A172 (cell line): ENCODE measurements at places on chromosomes 12 and 14.

- DNase-seq = no peak
Observed at GRCh38 chr14:69152181-69152901, 578 bp downstream of the DCAF5 start.

- DNase-seq = no peak
Observed at GRCh38 chr12:121295116-121295745, 1.3 kb downstream of the CAMKK2 start.

DNA sequence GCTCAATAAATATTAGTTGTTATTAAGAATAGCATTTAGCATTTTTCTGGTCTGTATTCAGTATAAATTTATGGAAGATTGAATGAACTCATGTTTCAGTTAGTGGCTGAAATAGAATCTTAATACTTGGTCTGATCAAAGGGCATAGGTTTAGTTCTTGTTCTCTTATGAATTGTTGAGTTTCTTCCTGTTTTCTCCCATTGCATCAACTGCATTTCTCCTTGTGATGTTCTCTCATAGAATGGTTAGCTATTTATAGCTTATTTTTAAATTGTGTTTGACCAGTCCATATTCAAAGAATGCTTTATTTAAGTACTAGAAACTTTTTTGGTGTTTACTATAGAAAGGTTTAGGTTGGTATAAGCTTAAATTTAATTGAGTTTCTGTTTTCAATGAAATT, 29.8 kb downstream of the APAF1 start:
- no peak for DNase-seq

GRCh38 chr12:101173197-101173749, 36.8 kb downstream of the SLC5A8 start:
- no peak for DNase-seq

- DNase-seq = no peak
Observed at GRCh38 chr12:131829356-131829747, 1.2 kb downstream of the MMP17 start.

- no peak for DNase-seq
Observed at GRCh38 chr14:73627151-73627558, 14.8 kb downstream of the ACOT6 start.

DNA sequence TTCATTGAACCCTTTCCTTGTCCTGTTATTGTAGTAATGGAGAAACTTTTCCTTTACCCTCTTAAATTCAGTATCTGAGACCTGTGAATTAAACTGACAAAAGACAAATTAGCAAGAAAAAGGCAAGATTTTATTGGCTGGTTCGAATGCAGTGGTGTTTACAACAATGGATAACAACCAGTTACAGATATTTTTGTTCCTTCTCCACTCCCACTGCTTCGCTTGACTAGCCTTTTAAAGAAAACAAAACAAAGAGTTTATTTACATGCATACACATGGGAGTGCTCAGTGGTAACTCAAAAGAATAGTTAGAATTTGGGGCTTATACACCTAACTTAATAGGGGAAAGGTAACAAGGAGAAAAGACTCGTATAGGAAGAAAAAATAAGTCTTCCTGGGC, 37.0 kb upstream of the HECTD1 start:
- no peak for DNase-seq

- no peak for DNase-seq
Observed at GRCh38 chr12:27488479-27488878, 35.5 kb upstream of the PPFIBP1 start.

GRCh38 chr14:95979339-95980042, 59.7 kb upstream of the C14orf132 start:
- DNase-seq = no peak

- DNase-seq = no peak
Observed at GRCh38 chr12:40165179-40165578, 59.3 kb upstream of the SLC2A13 start.

DNA sequence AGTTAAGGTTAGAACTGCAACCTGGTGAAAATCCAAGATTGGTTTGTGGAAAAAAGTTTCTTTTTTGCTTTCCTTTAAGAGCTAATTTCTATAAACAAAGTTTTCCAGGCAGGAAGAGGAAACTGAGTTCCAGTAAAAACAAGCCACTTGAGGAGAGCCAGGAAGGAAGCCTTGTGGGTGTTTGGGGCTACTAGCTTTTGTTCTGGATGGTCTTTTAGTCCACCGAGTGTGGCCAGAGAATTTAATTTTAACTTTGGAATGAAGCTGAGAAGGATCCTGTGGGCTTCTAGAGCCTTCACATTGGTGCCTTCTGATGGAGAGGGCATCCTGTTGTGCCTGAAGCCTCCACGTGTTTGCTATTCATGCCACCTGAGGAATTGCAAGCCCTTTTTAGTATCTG, 327.9 kb downstream of the C12orf75 start:
- DNase-seq = no peak

DNA sequence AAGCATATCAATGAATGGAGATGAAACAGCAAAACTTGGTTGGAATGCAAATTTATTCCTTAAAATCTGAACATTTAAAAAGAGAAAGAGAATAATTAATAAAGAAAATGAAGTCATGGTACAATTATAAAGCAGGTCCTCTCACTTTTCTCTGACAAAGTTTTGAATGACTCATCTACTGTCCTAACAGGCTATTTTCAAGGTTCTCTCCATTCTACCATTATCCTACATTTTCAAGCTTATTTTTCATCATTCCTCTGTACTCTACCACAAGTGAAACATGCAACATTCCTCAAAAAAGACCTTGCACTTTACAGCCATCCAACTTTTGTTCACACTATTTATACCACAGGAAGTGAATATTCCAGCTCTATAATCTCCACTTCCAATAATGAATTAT, 36.9 kb upstream of the AP4S1 start:
- no peak for DNase-seq

DNA sequence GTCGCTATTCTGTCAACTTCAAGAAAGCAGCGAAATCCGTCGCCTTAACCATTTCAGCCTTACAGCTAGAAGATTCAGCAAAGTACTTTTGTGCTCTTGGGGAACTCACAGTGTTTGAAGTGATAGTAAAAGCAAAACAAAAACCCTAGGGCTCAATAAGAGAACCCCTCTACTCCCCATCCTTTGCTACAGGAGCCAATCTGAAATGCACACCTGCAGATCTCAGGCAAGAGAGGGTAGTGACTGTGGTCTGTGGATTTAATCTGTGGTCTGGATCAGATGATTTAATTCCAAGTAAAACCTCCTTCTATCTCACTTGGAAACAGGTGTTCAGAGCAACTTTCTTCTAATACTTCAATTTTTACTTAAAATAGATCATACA, 422.9 kb upstream of the OR4E1 start:
- no peak for DNase-seq

DNA sequence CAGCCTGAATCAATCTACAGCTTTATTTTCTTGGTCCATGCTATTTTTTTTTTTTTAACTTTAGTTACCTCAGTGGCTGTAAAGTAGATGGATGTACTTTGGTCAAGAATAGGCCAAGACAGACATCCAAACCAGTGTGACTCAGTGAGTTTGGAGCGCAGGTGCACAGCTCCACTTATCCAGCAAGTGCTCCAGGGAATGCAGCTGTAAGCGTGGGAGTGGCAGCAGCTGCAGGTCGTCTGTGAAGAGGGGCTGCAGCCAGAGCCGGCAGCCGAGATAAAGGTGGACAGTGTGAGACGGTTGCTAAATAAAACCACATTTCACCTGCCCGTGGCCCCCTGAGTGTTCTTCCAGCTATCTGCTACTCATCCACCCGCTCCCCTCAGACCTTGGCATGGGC, 1018.7 kb downstream of the AACS start:
- no peak for DNase-seq

- DNase-seq = no peak
Observed at GRCh38 chr12:106289196-106289681, 13.3 kb upstream of the TCP11L2 start.

DNA sequence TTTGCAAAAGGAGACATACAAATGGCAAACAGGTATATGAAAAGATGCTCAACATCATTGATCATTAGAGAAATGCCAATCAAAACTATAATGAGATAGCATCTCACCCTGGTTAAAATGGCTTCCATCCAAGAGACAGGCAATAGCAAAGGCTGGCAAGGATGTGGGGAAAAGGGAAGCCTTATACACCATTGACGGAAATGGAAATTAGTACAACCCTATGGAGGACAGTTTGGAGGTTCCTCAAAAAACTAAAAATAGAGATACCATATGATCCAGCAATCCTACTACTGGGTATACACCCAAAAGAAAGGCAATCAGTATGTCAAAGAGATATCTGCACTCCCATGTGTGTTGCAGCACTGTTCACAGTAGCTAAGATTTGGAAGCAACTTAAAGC, 17.3 kb upstream of the CKAP4 start:
- DNase-seq = no peak

DNA sequence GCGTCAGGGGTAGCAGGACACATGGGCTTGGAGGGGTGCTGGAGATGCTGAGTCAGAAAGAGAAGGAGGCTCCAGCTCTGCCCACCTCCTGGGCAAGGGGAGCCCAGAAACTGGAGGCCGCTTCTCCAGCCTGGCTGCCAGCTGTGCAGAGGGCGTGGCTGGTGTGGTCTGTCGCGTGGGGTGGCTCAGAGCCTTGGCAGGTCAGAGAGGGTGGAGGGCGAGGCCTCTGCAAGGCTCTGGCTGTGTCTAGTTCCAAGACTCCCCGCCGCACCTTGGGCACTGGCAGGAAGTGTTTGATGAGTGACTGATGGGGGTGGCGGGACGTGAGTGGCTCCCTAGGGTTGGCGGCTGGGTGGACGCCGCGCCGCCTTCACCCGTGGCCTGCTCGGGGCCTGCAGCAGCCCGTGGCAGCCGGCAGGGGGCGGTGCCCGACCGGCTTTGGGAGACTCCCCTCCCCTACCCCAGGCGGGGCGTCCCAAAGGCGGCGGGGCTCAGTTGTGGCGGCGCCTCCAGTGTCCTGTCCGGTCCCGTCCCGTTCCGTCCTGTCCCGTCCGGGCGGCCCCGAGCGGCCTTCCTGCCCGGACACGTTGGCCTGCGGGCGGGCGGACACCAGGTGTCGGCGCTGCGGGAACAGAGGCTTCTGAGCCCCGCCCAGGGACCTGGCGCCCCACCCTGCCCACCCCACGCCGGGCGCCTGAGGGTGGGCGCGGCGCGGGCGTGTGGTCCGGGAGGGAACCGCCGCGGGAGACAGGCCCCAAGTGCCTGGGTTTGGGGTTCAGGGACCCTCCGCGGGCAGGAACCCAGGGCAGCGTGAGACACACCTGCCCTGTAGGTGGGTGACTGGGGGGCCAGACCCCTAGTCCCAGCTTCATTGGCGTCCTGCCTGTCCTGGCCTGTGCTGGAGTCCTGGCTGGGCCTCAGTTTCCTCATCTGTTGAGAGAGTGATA, 39.7 kb downstream of the KRT80 start:
- peak; percentile 93 for DNase-seq

- DNase-seq = no peak
Observed at GRCh38 chr14:59325906-59326305, 137.4 kb downstream of the DAAM1 start.

DNA sequence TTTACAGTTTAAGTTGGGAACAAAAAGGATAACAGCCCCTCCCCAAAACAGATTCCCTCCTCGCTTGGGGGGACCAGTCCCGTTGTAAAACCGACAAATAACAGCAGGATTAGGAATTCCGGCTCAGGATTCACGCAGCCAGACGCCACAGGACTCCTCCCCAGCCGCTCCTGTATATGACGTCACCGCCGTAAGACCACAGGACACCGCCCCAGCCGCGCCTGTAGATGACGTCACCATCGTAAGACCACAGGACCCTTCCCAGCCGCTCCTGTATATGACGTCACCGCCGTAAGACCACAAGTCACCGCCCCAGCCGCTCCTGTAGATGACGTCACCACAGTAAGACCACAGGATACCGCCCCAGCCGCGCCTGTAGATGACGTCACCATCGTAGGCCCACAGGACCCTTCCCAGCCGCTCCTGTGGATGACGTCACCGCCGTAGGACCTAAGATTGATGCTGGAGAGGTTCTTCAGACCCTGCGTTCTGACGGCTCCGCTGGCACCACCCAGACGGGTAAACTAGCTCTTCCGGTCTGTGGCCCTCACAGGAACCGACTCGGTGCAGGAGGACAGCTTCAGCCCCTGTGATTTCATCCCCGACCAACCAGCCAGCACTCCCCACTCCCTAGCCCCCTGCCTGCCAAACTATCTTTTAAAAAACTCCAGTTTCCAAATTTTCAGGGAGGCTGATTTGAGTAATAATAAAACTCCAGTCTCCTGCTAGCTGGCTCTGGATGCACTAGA, 43.9 kb upstream of the FBRSL1 start:
- peak; percentile 98 for DNase-seq

DNA sequence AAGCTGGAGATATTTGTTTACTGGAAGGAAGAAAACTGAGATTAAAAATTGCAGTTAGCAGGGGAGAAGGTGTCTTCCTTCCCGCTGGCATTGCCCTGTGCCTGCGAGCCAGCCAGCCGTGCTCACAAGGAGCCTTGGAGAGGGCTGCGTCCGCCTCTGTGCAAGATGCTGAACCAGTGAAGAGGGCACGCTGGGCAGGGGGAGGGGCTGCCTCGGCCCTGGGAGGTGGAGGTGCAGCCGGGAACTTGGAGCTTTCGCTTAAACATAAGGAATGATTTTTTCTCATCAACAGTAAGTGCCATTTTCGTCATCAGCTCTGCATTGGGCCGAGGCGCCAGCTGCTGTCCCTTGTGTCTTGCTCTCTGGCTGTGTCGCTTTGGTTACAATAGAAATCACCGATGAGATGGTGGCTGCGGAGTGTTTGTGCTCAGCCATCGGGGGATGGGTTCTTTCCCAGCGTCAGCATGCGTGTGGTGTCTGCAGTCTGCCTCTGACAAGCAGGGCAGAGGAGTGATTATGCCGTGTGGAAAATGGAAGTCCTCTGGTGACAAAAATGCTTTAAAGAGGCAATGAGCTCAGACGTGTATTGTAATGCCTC, 97.3 kb downstream of the ESR2 start:
- peak; percentile 22 for DNase-seq

DNA sequence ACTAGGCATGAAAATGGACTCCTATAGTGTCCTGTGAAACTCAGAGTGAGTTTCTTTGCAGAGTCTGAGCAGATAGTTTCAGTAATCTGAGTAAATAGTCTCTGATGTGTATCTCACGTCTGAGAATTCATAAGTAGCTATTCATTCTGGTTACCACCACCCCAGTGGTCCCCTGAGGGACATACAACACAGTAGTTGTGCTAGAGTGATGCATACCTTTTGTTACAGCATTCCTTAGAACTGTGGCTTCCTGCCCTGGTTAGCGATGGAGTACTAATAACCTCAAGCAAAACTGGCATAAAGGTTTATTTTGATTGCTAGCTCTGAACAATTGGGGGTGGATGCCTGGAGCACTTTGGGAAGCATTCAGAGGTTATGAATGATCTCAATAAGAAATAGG, 114.7 kb downstream of the DAAM1 start:
- DNase-seq = no peak

- DNase-seq = no peak
Observed at GRCh38 chr14:74018174-74018585, 908 bp downstream of the ENTPD5 start.

- no peak for DNase-seq
Observed at GRCh38 chr12:127750076-127750840, 516.7 kb upstream of the TMEM132C start.

GRCh38 chr14:56857216-56857615, 46.9 kb upstream of the OTX2 start:
- DNase-seq = no peak

DNA sequence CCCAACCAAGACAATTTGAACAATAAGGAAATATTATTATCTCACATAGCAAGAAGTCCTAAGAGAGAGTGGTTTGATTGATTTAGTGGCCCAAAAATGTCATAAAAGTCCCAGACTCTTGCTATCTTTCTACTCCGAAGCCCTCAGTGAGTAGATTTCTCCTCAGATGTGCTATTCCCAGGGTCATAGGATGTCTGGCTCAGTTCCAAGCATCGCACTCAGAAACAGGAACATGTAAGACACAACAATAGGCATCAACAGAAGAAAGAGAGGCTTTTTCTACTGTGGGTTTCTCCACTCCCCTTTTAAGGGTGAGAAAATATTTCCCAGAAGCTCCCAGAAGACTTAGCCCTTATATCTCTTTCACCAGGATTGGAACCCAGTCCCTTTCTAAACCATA, 188.1 kb upstream of the CDKN3 start:
- no peak for DNase-seq
